Activated naive CD4-positive, alpha-beta T cell treated with anti-CD3 and anti-CD28 coated beads, Interleukin-2, amount 50 U/mL, for 16 hours (primary cell): ENCODE measurements at places on chromosomes 16 and 17.

DNA sequence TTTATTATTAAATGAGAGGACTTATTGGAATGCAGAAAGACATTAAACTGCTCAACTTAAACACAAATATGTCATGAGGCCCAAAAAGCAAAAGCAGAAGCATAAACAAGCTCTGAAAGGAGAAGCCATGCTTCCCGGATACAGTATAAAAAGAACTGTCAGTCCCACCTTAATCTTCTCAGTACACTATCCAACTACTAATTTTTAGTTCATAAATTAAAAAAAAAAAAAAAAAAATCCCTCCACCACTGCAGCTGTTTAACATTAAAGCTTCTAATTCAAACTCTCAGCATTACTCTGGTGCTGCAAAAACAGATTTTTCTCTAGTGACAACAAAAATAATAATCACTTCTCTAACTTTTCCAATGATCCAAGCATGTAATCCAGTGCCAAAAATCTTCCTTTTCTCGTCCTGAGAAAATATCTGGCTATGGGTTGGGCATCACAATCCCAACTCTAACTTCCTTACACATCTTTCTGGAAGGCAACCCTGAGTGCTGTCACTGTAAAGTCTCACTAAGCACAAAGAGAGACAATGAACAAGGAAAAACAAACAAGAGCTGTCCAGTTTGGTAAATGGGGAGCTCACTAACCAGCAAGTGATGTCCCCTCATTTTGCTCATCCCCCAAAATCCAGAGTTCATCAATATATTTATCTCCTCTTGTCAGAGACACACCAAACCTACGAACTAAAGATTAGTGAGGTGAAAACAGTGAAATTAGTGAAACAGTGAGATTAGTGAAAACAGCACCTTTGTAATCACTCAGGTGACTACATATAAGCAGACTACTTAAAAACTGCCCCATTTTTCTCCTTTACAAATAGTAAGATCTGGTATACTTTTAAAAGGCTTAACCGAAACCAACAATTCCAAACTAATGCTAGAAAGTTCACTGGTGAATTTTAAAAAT is 5.5 kb downstream of the USP32 start:
- no peak for DNase-seq

GRCh38 chr17:12070561-12070960 is 49.9 kb downstream of the MAP2K4 start:
- no peak for DNase-seq

DNA sequence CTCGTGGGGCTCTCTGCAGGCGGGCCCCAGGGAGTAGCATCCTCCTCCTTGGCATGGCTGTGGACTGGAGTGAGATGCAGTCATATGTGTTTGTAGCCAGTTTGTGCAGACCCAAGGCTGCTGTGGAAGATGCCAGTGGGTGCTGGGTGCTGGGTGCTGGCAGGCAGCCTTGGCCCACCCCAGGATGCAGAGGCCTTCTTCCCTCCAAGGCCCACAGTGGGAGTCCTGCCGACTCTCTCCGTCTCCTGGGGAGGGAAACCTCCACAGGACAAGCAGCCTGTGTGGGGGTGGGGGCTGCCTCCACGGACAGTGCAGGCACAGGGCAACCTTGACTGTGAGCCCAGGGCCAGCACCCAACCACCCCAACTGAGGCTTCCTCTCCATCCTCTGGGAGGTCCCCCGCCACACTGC is 13.8 kb upstream of the TMEM92 start:
- no peak for DNase-seq

GRCh38 chr17:77436058-77436442 is 295.3 kb downstream of the SEC14L1 start:
- DNase-seq: no peak

GRCh38 chr17:39640591-39641031 is 3.7 kb downstream of the STARD3 start:
- DNase-seq: no peak

GRCh38 chr17:10927712-10928111 is 89.8 kb upstream of the PIRT start:
- no peak for DNase-seq
